T-helper 9 cell (primary cell): ENCODE measurements at places on chromosomes 1 and 21.

DNA sequence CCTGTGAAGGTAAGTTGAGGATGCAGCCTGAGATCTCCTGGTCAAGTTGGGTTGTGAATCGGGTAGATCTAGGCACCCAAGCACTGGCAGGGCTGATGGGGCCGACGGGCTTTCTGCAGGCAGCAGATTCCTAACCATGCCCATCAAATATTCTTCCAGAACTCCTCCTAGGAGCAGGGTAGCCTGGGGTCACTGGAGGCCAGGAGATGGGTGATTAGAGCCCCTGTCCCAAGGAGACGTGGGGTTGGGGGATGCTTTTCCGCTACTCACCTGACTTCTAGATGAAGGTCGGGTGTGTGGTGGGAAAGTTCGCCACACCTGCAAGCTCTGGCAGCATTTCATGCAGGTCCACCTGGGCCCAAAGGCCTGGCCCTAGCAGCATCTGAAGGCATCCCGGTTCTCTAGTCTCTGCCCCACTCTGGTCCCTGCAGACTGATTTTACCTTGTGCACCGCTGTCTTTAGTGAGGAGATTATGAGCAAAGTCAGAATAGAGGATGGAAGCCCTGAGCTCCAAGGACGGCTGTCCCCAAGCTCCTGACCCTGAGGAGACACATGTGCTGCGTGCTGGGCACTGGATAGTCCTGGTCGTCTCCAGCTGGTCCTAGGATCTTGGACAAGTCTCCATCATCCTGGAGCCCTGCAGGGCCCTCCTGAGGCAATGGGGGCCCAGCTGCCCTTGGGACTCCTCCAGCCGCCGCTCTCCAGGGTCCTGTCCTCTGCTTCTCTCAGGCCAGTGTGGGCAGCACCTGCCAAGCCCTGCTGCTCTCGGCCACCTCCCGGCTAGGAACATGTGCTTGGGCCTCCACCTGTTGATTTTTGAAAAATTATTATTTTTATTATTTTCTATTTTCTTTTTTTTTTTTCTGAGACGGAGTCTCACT, 21.8 kb upstream of the C2CD2 start:
- DNase-seq = no peak

DNA sequence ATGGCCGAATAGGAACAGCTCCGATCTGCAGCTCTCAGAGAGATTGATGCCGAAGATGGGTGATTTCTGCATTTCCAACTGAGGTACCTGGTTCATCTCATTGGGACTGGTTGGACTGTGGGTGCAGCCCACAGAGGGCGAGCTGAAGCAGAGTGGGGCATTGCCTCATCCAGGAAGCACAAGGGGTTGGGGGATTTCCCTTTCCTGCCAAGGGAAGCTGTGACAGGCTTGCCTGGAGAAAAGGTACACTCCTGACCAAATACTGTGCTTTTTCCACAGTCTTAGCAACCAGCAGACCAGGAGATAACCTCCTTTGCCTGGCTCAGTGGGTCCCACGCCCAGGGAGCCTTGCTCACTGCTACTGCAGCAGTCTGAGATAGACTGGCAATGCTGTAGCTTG, 66.9 kb downstream of the HSD3B1 start:
- DNase-seq = no peak

- no peak for DNase-seq
Measured at GRCh38 chr1:23567996-23568607, 8.8 kb upstream of the ID3 start.

DNA sequence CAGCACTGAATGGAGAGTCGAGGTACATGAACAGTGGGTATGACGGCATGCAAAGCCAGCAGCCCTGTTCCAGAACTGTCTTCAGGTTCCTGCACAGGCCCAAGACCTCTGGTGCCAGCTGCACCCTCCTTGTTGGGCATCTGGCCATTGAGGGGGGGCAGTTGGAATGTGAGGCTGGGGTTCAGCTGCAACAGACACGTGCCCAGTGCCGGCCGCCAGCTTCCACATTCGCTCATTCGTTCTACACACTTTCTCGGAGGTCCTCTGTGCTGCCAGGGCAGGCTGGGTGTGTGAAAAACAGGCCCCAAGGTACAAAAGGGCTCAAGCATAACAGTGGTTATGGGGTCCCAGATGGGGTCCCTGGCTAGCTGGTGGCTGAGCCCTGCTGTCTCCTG, 37.9 kb upstream of the SLC19A1 start:
- DNase-seq = no peak

DNA sequence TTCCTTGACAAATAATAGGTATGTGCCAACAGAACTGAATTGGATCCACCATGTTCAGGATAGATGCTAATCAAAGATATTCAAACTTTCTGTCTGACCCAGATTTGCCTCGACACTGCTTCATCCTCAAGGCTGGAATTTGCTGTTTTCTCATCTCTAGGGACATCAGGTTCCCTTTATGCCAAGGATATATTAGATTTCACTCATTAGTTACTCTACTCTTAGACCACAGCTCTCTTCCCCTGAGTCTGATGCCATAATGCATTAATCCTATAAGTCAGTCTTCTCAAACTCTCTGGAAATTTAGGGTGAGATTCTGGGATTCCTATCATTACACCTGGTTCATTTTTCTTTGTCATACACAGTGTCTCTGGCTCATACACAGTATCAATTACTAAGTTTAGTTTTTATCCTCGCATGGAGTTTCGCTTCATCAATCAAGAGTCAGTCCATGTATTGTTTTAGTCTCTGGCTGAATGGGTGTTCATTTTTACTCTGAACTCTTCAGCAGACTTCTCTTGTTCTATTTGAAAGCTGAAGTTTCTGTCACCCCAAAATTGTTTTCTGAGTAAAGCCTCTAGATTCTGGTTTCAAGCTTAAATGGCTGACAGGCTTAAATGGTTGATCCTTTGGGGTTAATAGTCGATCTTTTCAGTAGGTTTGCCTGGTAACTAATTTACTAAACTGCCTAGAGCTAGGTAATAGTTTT, 9.3 kb upstream of the DCAF6 start:
- no peak for DNase-seq

DNA sequence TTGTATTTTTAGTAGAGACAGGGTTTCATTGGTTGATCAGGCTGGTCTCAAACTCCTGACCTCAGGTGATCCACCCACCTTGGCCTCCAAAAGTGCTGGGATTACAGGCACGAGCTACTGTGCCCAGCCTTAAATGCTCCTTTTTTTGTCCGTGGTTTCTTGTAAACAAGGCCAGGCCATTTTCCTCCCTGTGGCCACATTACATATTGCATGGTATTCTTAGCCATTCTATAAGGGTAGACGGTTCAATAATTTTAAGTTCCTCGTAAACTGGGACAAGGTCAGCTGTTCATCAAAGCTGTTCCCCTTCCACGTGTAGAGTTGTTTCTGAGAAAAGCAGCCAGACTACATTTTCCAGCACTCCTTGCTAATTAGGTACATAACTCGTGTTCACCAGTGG, 10.3 kb upstream of the LUZP1 start:
- no peak for DNase-seq

DNA sequence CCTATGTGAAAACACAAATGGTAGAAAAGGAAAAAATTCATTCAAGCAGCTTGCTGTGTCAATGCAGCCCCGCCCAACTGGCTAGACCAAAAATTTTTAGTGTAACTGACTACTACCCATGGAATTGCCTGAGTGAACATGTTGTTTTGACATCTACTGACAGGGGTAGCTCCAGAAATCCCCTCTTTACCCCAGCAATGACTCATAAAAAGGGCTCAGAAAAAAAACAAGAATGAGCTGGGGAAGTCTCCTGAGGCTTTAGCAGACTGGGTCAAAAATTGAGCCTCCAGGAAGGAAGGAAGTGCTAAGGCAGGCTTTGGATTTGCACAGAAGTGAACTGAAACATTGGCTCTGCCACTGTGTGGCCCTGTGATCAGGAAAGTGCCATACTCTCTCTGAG, 24.4 kb upstream of the FGGY start:
- DNase-seq = no peak

DNA sequence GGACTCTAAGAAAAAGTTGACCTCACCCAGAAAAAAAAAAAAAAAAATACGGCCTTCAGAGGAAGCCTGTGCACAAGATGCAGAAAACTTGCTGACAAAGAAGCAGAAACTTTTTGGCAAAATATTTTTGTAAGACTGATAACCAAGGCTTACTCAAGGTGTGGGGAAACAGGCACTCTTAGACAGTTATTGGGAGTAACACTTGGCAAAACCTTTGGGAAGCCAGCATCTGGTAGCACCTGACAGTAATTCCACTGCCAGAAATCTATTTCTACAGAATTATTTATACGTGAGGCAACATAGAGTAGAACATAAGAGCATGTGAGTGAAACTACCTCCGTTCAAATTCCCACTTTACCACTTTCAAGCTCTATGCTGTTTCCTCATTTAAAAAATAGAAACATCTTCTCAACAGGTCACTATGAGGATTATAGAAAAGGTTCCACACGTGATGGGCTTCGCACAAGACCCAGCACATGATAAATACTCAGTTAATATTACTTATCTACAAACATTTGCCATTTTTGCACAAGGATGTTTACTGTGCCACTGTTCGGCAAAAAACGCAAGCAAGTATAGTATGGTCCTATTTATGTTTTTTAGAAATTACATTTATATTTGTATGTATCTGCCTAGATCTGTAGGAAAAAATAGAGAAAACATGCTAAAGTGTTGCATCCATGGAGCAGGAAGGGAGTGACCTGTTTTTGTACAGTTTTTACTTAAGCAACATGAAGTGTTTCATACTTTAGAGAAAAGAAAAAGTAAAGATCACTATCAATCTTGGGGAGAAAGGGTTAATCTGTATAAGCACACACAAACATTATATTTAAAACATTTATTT, 22.2 kb downstream of the MRPL39 start:
- DNase-seq = no peak

DNA sequence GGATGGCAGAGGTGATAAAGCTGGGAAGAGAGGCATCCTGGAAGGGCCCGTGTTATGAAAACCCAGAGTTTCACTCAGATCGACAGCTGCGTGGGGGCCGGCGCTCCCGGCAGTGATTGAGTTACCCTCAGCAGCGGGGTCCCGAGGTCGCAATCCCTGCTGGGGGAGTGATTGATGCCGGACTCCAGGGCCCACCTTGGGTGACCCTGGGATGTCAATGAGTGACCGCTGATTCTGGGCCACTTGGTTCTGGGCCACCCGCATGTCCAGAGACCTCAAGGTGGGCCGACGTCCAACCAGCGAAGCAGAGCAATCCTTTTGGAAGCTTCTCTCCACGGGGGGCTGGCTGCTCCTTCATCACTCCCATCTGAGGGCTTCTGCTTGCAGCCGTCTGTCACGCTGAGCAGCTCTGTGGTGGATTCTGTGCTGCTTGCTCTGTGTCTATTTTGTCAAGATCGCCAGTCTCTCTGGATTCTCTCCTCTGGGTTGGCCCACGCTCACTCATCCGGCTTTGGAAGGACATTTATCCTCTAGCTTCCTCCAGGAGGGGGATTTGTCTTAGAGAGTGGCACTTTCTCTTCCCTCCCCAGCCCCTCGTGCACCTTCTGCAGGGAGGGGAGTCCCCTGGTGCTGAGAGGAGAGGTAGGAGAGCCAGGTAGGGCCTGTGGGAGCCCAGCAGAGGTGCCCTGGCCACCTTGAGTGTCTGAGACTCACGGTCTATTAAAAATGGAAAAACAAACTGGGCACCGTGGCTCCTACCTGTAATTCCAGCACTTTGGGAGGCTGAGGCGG, 110.9 kb upstream of the C1orf174 start:
- DNase-seq = no peak

- no peak for DNase-seq
Measured at GRCh38 chr1:226633541-226634165, 85.1 kb downstream of the STUM start.

GRCh38 chr21:20822666-20823065, 175.5 kb upstream of the NCAM2 start:
- DNase-seq = no peak

- DNase-seq = no peak
Measured at GRCh38 chr1:203302456-203302855, 2.9 kb upstream of the BTG2 start.

- DNase-seq = peak; percentile 34
Measured at GRCh38 chr1:223628233-223629125, 37.0 kb downstream of the CAPN8 start.

GRCh38 chr1:6727535-6727934, 25.9 kb upstream of the DNAJC11 start:
- DNase-seq = peak; percentile 51
